ENCODE measurements at places on chromosomes 16 and 17. TPM values are rescaled to one million over a fixed set of nuclear protein-coding genes. Genes with fewer than 3 reads are reported as not detected.

The NAGLU gene
- 46.8 TPM for total RNA-seq

The RNF222 gene
- total RNA-seq: not detected

The SDF2 gene
- 86.3 TPM for total RNA-seq

The TBC1D3C gene
- not detected for total RNA-seq

The BAIAP3 gene
- total RNA-seq: 0.86 TPM

The ITGAD gene
- total RNA-seq: not detected

The CBX2 gene
- total RNA-seq: 18.9 TPM

The TMEM92 gene
- 26.6 TPM for total RNA-seq

The ABCC6 gene
- 1.1 TPM for total RNA-seq

The RRN3 gene
- 41.3 TPM for total RNA-seq

The ABAT gene
- 0.46 TPM for total RNA-seq

The SF3B3 gene
- total RNA-seq: 203 TPM

The CBX8 gene
- total RNA-seq: 23.8 TPM

The APOBR gene
- 0.07 TPM for total RNA-seq

The TMEM235 gene
- total RNA-seq: not detected

The OSGIN1 gene
- 38.5 TPM for total RNA-seq

The QPRT gene
- total RNA-seq: 1.1 TPM

The G6PC3 gene
- total RNA-seq: 168 TPM

The HP gene
- not detected for total RNA-seq

The TNFRSF13B gene
- total RNA-seq: not detected

The TSEN54 gene
- total RNA-seq: 27.8 TPM

The NOXO1 gene
- 0.27 TPM for total RNA-seq

The CCL1 gene
- not detected for total RNA-seq

The HID1 gene
- 7.8 TPM for total RNA-seq

Measured in A549 treated with CpdA at 1 μM for 4 hours (cell line).